ENCODE measurements at places on chromosomes 16 and 17. TPM values are rescaled to one million over a fixed set of nuclear protein-coding genes. Genes with fewer than 3 reads are reported as not detected.

CCL1 gene
- not detected for total RNA-seq

KIFC3 gene
- total RNA-seq: 38.0 TPM

RUNDC3A gene
- not detected for total RNA-seq

GAST gene
- total RNA-seq: not detected
